Effector CD4-positive, alpha-beta T cell (primary cell): ENCODE measurements at places on chromosomes 4 and X.

DNA sequence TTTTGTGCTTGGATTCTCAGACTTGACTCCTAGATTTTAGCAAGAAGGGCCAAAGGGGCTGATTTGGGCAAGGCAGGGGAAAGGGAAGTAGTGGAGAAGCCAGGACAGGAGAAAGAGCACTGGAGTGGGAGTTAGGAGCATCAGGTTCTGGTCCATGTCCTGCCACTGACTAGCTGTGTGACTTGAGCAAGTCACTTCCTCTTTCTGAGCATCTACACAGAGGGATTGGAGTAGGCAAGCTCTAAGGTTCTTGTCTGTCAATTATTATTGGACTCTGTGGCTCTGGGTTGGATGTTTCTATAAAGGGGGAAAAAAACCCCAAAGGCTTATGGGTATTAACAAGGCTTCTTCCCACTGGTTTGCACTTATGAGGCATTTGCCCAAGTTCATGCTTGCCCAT is 24.4 kb downstream of the PLAC1 start:
- no peak for DNase-seq

DNA sequence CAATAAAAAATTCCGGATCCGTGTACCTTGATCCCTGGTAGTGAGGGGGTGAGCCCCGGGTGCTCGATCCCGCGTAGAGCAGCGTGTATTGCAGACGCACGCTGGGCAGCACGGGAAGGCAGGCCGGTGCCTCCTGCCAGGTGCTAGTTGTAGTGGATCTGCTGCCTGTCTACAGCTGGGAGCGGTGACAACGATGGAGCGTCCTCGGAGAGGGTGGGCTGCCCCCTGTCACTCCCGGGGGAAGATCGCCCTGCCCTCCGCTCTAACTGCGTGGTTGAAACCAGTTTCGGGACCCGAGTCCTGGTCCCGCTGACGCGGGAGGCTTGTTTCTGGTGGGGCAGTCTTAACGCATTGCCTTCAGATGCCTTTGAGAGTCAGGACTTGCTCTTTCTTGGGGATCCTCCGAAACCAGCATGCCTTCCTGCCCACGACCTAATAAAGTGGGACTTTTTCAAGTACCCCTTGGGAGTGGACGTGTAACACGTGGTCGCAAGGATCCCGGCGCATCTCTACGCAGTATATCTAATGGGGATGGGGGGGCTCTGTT is 2.7 kb upstream of the NKX6-1 start:
- no peak for DNase-seq

DNA sequence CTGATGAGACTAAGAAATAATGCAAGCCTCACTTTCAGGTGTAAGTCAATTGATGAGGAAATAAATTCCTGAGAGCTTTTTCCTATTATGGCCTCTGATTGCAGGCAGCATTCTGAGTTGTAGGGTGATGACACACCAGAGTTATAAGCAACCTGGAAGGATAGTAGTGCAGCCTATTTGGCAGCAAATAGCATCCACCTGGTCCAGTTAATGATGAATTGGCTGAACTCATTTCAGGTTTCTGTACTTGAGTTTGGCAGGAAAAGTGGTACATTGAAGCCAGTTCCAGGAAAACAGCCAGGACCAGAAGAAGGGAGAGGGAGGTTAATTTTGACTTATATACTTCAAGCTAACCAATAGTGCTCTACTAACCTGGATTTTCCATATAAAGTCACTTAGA is 316.8 kb downstream of the NAF1 start:
- DNase-seq: no peak

- no peak for DNase-seq
Measured at GRCh38 chr4:113811359-113811758, 49.8 kb upstream of the CAMK2D start.

- DNase-seq: no peak
Measured at GRCh38 chr4:184762100-184762499, 28.2 kb upstream of the CENPU start.

- DNase-seq: no peak
Measured at GRCh38 chrX:6660567-6661264, 125.8 kb upstream of the VCX3A start.

GRCh38 chr4:173371292-173372192 is 788 bp downstream of the SAP30 start:
- peak; percentile 16 for DNase-seq

- no peak for DNase-seq
Measured at GRCh38 chr4:70754470-70754869, 32.7 kb downstream of the RUFY3 start.

- no peak for DNase-seq
Measured at GRCh38 chr4:99518601-99519295, 7.9 kb downstream of the C4orf17 start.

- no peak for DNase-seq
Measured at GRCh38 chr4:101153653-101154052, 193.7 kb downstream of the PPP3CA start.

GRCh38 chr4:81120055-81120454 is 89.5 kb downstream of the BMP3 start:
- no peak for DNase-seq
